ENCODE measurements at places on chromosomes 3 and 15.
A peak's percentile ranks its signal among the peaks of the same experiment; 100 is the strongest.

DNA sequence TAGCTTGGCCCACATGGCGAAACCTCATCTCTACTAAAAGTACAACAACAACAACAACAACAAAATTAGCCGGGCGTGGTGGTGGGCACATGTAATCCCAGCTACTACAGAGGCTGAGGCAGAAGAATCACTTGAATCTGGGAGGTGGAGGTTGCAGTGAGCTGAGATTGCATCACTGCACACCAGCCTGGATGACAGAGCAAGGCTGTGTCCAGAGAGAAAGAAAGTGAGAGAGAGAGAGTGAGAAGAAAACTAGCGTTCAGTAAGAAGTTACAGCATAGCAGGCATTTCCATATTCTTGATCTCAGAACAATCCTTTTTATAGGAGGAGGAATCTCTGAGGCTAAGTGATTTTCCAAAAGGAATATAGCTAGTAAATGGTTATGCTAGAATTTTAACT lies 1076.1 kb downstream of the AGBL1 start:
- no peak overlapping the region for H3K4me3 ChIP-seq
- H3K27ac ChIP-seq: no peak overlapping the region
- H3K36me3 ChIP-seq: no peaks in the 10 kb centered on the region
- no peaks in the 10 kb centered on the region for H3K27me3 ChIP-seq
- H3K4me1 ChIP-seq: no peaks in the 10 kb centered on the region

GRCh38 chr3:69941037-69941436 lies 58.5 kb upstream of the SAMMSON start:
- no peaks in the 10 kb centered on the region for H3K4me1 ChIP-seq
- no peak overlapping the region for H3K4me3 ChIP-seq
- DNase-seq: no peak
- no peaks in the 10 kb centered on the region for H3K36me3 ChIP-seq
- no peaks in the 10 kb centered on the region for H3K27me3 ChIP-seq
- no peak overlapping the region for H3K27ac ChIP-seq

DNA sequence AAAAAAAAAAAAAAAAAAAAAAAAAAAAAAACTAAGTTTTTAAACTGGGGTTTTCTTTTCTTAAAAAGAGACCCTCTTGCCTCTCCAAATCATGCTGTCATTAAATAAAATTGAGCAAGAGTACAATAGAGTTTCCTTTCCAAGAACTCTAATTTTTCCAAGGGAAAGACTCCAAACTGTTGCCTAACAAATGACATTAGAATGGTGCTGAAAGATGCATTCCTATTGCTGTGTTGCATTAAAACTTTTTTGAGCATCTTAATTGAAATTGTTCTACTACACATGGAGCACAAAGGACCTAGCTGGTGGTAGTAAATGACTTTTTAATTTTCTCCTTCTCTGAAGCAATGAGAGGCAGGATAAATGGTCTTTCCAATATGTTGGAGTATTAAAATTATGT lies 469.1 kb upstream of the ARHGEF26 start:
- H3K36me3 ChIP-seq: no peaks in the 10 kb centered on the region
- no peak for DNase-seq
- no peak overlapping the region for H3K4me3 ChIP-seq
- no peaks in the 10 kb centered on the region for H3K27me3 ChIP-seq
- no peak overlapping the region for H3K27ac ChIP-seq

DNA sequence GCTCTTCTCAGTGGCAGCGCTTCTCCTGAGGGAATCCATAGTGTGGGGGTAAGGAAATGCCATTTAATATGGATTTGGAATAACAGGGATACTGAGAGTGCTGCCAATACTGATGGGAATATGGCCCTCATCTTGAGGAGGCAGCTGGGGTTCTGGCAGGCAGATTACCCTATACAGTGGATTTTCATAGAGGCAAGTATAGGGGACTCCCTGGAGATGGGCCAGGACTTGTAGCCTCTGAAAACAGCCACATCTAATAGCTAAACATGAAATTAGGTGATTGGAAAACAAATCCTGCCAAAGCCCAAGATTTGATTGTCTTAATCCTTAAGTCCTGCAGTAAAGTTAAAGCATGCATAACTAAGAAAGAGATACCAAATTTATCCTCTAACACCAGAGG lies 30.9 kb downstream of the DPH3 start:
- H3K27me3 ChIP-seq: no peaks in the 10 kb centered on the region
- no peaks in the 10 kb centered on the region for H3K36me3 ChIP-seq
- no peaks in the 10 kb centered on the region for H3K4me1 ChIP-seq
- no peak overlapping the region for H3K4me3 ChIP-seq

GRCh38 chr15:93562395-93563123 lies 473.5 kb upstream of the RGMA start:
- H3K27me3 ChIP-seq: no peaks in the 10 kb centered on the region
- H3K27ac ChIP-seq: no peak overlapping the region
- H3K36me3 ChIP-seq: no peaks in the 10 kb centered on the region
- H3K4me1 ChIP-seq: no peaks in the 10 kb centered on the region
- no peak for DNase-seq

- no peaks in the 10 kb centered on the region for H3K27me3 ChIP-seq
- H3K4me3 ChIP-seq: no peak overlapping the region
- no peaks in the 10 kb centered on the region for H3K4me1 ChIP-seq
- no peak overlapping the region for H3K27ac ChIP-seq
- peaks cover 61% of the 10 kb centered on the region for H3K36me3 ChIP-seq
- no peak for DNase-seq
These were observed 120.9 kb upstream of the ZBED2 start for GRCh38 chr3:111715911-111716523.

GRCh38 chr3:159319156-159319555 lies 517.3 kb downstream of the MFSD1 start:
- DNase-seq: no peak
- no peaks in the 10 kb centered on the region for H3K27me3 ChIP-seq
- no peaks in the 10 kb centered on the region for H3K4me1 ChIP-seq
- H3K4me3 ChIP-seq: no peak overlapping the region

GRCh38 chr3:181943285-181943684 lies 231.6 kb downstream of the SOX2 start:
- H3K36me3 ChIP-seq: no peaks in the 10 kb centered on the region
- H3K27ac ChIP-seq: no peak overlapping the region
- no peak overlapping the region for H3K4me3 ChIP-seq

- no peaks in the 10 kb centered on the region for H3K27me3 ChIP-seq
- no peak overlapping the region for H3K27ac ChIP-seq
- H3K36me3 ChIP-seq: no peaks in the 10 kb centered on the region
These were observed 22.0 kb upstream of the PGPEP1L start for GRCh38 chr15:99029341-99030144.

DNA sequence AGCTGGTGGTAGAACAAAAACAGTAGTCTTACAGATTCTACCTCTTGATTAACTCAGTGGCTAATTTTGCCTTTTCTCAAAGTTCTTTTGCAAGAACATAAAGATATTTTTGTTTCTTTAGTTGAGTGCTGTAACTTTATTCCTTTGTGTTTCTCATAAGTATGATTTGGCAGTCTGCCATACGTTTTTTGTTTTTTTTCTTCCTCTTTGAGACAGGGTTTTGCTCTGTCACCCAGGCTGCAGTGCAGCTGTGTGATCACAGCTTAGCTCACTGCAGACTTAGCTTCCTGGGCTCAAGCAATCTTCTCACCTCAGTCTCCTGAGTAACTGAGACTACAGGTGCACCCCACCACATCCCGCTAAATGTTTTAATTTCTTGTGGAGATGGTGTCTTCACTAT lies 22.4 kb downstream of the B3GNT5 start:
- no peak overlapping the region for H3K4me3 ChIP-seq
- no peaks in the 10 kb centered on the region for H3K36me3 ChIP-seq
- no peak overlapping the region for H3K27ac ChIP-seq
- no peaks in the 10 kb centered on the region for H3K4me1 ChIP-seq
- no peaks in the 10 kb centered on the region for H3K27me3 ChIP-seq
- peak; percentile 45 for DNase-seq
